NCI-H526 (cell line): ENCODE measurements at places on chromosomes 5 and 9.
A peak's percentile ranks its signal among the peaks of the same experiment; 100 is the strongest.

- DNase-seq = no peak
Observed at GRCh38 chr9:127219520-127219919, 45.1 kb upstream of the GARNL3 start.

DNA sequence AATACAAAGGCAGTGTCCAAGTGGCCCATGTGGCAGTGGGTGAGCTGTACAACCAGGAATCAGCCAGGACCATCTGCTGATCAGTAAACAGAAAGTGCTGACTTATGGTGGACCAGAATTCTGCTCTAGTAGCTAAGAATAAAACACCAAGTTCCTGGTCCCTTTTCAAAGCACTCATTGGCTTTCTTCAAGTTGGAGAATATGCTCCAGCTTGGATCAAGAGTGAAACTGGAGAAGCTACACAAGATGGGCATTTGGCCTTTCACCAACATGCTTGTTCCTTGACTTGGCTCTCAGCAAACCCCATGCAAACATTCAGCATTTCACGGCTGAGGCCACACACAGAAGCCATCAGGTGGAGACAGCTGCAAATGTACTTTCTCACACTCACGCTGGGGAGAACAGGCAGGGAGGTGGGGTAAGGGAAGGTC, 32.1 kb downstream of the MARCHF3 start:
- DNase-seq = no peak

DNA sequence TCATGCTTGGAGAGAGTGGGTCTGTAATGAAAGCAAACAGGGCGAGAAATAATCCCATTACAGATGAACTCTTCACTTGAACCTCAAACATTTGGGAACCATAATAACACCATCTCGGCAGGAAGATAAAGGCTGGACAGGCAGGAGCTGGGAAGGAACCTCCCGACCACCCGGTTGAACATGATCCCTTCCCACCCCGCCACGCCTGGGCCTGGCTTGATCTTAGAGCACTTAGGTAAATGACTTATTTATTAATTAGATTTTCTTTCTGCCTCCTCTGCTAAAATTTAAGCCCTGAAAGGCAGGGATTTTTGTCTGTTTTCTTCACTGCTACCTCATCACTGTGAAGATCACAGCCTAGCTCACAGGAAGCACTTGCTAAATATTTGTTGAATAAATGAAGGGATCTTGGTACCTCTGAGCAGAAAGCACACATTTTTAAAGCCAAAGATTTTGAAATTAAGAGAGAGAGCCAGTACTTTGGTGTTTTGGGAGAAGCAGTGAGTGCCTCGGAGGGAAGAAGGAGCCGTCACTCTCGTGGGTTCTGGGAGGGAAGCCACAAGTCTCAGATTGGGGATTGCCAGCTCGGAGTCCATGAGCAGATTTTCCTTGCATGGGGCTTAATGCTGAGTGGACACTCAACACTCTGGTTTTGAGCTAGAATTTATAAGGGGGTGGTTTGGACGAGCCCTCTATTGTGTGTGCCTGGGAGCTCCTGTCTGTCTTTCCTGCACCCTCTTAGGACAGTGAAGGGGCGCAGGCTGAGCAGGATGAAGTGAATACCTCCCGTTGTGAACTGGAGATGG, 133.3 kb downstream of the MACROH2A1 start:
- no peak for DNase-seq

- DNase-seq = no peak
Observed at GRCh38 chr5:154276261-154276972, 85.9 kb downstream of the GALNT10 start.

DNA sequence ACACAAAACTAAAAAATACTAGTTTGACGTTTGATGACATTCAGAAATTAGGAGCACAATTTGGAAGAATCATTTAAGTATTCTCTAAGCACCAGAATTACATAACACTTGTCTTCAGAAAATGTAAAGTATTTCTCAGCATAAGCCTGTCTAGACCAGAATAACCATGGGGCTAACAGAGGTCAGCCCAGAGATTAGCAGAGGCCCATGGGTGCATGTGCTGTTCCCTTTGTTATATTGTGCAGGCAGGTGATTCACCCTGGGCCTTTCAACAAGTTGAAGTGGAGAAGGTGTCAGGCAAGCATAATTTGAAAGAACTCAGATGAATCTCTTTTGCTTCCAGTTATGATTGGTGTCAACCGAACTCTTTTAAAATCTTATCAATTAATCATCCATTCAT, 227.9 kb downstream of the LURAP1L start:
- no peak for DNase-seq

GRCh38 chr5:160685219-160685618, 166.8 kb downstream of the ATP10B start:
- no peak for DNase-seq

DNA sequence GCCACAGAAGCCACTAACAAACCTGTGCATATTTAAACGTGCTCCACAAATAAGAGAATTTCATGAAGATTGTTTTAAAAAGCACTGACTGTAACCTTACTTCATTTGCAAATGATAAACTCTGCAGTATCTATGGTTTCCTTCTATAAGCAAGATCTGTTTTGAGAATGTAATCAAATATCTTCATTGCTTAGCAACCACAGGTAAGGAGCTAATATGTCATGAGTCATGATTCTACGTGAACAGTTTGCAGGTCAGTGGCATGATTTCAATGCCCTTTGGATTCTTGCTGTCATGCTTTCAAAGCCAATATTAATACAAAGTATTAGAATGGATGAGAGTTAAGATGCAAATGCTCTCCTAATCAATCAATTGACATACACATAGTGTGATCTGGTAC, 325.0 kb downstream of the EDIL3 start:
- DNase-seq = no peak

DNA sequence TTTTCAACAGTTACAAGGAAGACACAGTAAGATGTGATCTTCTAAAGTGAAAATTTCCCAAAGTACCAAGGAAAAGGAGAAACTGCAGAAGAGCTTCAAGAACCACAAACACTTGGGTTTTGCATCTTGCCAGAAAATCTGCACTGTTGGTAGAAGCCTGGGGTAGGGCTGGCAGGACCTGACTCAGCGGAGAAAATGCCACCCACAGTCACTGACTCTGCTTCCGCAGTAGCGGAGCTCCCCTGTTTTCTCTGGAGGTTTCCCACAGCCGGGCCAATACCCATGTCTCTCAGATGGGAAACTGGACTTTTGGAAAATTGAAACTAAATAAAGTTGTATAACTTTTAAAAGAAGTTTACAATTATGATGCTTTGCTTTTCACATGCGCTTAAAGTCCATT, 104.2 kb downstream of the MEF2C start:
- no peak for DNase-seq

- DNase-seq = no peak
Observed at GRCh38 chr9:95478335-95478734, 38.4 kb downstream of the PTCH1 start.

GRCh38 chr5:102959055-102959454, 160.9 kb downstream of the GIN1 start:
- no peak for DNase-seq

GRCh38 chr5:1788828-1789227, 10.8 kb downstream of the MRPL36 start:
- DNase-seq = no peak

DNA sequence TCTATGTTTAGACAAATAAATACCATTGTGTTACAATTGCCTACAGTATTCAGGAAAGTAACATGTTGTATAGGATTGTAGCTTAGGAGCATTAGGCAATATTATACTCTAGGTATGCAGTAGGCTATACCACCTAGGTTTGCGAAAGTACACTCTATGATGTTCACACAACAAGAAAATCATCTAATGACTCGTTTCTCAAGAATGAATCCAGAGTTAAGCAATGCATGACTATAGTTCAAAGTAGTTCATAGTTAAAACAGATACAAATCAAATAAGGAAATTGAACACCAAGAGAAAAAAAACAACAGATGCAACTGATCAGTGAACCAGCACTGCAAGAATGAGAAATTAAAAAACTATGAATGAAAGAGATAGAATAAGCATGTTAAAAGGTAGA, 27.6 kb upstream of the ABLIM3 start:
- no peak for DNase-seq

GRCh38 chr9:105067895-105068580, 140.1 kb upstream of the ABCA1 start:
- DNase-seq = no peak

- peak; percentile 65 for DNase-seq
Observed at GRCh38 chr9:38088006-38088925, 19.2 kb upstream of the SHB start.

DNA sequence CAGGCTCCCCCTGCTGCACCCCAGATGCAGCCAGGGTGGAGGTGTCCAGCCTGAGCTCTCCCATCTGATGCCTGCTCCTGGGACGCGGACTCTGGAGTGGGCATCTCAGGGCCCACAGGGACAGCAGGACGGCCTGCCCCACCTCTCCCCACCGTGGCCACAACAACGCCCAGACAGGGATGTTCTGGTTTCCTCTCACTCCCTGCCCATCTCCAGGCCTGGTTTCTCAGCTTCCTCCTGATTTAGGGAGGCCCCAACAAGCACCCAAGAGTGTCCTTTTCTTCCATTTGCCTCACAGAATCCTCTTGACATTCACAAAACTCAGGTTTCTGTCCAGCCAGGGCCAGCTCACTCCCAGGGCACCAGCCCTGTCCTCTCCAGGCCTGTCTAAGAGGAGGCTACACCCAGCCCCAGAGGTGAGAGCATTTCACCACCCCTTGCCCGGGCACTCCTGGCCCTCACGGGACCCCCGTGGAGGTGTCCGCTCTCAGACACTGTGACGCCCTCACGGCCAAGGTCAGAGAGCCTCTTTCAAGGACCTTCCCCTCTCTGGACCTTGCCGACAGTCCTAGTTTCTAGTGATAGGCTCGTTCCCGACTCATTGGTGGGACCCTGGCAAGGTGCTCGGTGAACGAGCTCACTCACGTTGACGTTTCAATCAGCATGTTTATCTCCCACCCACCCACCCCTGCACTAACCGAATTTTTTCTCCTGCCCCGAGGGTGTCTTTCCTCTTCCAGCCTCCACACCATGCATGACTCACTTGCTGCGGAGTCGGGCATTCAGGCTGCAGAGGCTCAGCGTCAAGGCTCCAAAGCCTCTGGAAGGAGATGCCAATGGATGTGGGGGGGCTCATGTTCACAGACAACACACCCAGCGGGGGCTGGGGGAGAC, 62.0 kb upstream of the UNC5A start:
- DNase-seq = no peak

DNA sequence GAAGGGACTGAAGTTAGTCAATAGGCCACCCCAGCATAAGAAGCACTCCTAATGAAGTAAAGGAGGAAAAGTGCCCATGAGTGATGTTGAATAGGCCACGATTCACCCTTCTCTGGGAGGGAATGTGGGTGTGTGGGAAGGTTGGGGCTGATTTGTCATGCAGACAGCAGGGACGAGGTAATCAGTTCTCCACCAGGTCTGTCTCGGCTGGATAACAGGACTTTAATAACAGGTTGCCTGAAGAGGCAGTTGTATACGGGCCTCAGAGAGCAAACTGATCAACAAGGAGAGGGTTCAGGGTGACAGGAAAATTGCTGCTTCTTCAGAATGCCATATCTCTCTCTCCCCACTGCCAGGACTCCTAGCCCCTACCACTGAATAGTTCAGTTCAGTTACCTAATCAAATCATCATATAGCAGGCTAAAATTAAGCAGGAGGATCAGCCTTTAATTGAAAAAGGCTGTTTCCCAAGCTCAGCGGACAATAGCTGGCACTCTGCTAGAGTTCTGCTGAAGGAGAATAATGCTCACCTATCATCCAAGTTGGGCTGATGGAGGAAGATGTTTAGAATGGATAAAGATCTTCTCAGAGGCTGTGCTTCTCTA, 43.6 kb upstream of the SMIM32 start:
- no peak for DNase-seq

GRCh38 chr5:139137697-139138096, 60.5 kb downstream of the SIL1 start:
- DNase-seq = peak; percentile 72

- no peak for DNase-seq
Observed at GRCh38 chr5:129904102-129904666, at the start of gene CHSY3. Gene CHSY3 (plus strand): TSS chr5:129904465.

GRCh38 chr5:138186002-138186447, 7.1 kb downstream of the KIF20A start:
- no peak for DNase-seq

GRCh38 chr5:171770153-171770552, 15.5 kb upstream of the SMIM23 start:
- DNase-seq = no peak

DNA sequence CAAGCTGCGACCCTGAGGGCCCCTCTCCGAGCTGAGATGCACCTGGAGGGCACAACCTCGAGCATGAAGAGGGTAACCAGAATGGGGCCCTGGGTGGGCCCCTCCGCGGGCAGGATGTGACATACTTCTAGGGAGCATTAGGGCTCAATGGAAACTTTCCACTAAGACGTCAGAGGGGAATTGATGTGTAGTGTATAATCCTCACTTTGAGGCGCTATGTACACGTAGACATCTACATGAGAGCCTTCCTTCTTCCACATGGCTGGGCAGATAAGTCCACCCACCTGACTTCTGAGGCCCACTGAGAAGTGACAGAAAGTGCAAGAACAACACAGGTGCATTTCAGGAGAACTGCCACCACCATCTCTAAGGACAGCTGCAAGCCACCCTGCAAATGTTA, 61.0 kb downstream of the DAP start:
- no peak for DNase-seq

- DNase-seq = no peak
Observed at GRCh38 chr5:138986186-138986800, 111.2 kb upstream of the LRRTM2 start.

DNA sequence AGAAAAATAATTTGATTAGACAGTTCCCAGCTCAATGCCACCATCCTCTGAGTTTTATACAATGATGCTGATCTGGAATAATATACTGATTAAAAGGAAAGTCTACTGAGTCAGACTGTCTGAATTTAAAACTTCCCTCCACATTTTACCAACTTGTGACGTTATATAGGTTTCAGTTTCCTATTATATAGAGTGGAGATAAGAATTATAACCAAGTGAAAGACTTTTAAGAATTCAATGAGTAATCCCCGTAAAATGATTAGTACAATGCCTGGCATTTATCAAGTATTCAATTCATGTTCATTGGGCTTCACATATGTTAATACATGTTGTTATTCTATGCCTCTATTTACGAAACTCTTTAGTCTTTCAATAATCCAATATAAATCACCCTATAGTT, 166.0 kb downstream of the CDH9 start:
- no peak for DNase-seq

GRCh38 chr5:10246761-10247160, 2.9 kb downstream of the ATPSCKMT start:
- DNase-seq = no peak

- DNase-seq = no peak
Observed at GRCh38 chr9:134937164-134937555, 19.4 kb upstream of the FCN1 start.

DNA sequence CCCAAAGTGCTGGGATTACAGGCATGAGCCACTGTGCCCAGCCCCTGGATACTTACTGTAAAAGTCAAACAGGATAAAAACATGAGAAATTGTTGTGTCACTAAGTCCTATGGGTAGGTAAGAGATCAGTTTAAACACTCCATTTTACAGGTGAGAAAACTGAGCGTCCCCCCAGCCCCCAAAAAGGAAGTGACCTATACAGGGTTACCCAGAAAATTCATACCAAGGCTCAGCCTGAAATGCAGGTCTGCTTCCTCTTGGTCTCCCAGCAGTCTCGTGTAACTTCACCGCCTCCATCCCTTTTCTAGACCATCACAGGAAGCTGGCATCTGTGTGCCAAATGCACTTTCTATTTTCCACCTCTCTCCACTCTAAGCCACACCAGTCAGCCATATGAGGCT, 57.2 kb downstream of the TMOD1 start:
- DNase-seq = no peak
